Hippocampal formation (tissue), 2 donors: ENCODE measurements at places on chromosomes 3 and 15.

DNA sequence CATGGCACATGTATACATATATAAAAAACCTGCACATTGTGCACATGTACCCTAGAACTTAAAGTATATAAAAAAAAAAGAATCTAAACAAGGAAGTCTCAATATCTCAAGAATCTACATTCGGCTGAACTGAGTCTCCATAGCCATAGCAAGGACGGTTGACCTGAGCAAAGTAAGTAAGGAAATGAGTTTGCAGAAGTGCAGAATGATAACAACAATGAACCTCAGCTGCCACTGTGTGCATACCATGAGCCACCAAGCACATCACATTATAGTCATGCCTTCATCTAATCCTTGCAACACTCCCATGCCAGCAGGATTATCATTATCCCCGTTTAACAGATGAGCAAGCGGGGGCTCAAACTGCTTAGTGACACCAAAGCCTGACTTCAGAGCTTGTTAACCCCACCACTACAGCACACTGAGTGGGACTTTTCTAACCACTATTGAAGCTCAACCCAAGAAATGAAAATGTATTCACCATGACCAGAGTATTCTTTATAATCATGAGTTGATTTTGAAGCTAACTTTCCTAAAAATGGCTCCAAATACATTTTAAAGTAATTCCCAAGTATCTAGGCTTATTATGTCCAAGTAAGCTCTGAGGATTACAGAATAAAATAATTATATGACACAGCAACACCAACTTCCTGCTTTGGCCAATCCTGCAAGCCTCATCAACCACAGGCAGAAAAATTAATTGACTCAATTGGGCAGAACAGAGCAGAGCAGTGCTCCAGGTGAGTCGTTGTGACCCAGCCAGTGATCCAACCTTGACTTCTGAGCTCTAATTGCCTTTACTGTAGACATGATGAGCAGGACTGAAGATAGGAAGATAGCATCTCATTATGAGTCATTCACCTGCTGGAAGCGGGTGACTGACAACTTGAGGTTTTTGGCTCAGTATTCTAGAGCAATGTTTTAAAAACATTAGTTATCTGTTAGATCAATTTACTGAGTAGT, 47.3 kb upstream of the IL12A start:
- DNase-seq = no peak

- DNase-seq = no peak
Measured at GRCh38 chr3:148992027-148992634, 791 bp downstream of the GYG1 start.

DNA sequence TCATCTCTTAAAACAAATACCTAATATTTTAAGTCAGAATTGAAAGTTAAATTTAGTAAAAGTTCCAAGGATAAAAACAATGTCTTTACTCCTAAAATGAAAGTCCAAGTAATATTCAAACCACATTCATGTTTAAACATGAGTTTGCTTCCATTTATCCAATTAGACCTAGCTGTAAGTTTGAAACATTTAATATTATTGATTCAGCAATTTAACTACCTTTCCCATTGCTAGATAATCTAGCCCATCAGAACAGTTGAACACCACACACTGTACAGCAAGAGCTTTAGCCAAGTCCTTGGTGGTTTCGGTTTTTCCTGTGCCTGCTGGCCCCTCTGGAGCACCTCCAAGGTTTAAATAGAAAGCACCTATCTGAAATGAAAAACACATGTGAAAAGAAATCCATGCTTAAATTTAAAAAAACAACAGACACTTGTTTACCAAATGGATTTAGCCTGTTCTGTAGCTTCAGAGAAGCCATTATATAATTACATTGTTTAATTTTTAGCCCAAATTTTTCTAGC, 97.8 kb downstream of the DNAH12 start:
- no peak for DNase-seq

GRCh38 chr15:83710452-83710851, 56.5 kb downstream of the ADAMTSL3 start:
- no peak for DNase-seq

- no peak for DNase-seq
Measured at GRCh38 chr15:60544581-60545264, 65.8 kb upstream of the ICE2 start.

DNA sequence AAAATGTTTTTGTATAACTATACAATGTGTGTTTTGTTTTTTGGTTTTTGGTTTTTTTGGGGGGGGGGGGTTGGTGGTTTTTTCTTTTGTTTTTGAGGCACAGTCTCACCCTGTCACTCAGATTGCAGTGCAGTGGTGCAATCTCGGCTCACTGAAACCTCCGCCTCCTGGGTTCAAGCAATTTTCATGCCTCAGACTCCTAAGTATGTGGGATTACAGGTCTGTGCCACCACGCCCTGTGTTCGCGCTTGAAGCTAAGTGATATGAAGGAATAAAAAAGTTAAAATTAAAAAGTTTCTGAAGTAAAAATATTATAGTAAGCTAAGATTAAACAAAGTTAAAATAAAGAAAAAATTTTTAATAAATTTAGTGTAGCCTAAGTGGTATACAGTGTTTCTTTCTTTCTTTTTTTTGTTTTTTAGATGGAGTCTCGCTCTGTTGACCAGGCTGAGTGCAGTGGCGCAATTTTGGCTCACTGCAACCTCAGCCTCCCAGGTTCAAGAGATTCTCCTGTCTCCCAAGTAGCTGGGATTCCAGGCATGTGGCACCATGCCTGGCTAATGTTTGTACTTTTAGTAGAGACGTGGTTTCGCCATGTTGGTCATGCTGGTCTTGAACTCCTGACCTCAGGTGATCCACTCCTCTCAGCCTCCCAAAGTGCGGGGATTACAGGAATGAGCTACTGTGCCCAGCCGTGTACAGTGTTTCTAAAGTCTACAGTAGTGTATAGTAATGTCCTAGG, 53.9 kb upstream of the TEX55 start:
- no peak for DNase-seq

DNA sequence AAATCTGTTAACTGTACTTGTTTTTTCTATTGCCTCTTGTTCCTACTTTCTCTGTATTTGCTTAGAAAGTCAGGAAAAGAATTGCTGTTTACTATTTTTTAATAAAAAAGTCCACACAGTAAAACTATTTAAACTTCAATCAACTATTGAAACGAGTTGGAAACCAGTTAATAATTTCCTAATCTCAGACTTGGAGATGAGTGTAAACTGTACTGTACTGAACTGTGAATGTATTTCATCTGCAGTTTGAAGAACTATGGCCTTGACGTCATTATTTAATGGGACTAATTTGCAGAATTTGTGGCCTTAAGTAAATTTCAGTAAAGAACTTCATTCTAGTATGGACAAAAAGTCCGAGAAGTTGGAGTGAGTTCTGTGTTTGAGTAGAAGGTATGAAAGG, 89.1 kb downstream of the LRRC28 start:
- DNase-seq = no peak

- DNase-seq = no peak
Measured at GRCh38 chr15:81945014-81945615, 100.7 kb downstream of the MEX3B start.

DNA sequence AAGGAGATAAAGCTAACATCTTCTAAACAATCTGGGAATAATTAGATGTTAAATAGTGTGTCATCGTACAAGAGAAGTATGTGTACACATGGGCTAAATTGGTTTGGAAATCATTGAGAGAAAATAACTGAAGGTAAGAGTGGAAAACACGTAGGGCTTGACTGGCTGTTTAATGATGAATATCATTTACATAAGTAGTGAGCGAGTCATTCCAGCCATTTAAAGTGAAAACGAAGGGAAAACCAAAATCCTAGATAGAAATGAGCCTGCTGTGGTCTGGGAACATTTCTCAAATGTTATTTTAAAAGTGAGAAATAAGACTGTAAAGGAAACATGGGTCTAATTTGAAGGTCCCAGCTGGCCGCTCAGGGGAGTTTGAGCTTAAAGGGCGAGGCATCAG, 41.9 kb upstream of the KCNMB2 start:
- DNase-seq = no peak

GRCh38 chr3:120846073-120846472, 61.9 kb upstream of the STXBP5L start:
- no peak for DNase-seq

DNA sequence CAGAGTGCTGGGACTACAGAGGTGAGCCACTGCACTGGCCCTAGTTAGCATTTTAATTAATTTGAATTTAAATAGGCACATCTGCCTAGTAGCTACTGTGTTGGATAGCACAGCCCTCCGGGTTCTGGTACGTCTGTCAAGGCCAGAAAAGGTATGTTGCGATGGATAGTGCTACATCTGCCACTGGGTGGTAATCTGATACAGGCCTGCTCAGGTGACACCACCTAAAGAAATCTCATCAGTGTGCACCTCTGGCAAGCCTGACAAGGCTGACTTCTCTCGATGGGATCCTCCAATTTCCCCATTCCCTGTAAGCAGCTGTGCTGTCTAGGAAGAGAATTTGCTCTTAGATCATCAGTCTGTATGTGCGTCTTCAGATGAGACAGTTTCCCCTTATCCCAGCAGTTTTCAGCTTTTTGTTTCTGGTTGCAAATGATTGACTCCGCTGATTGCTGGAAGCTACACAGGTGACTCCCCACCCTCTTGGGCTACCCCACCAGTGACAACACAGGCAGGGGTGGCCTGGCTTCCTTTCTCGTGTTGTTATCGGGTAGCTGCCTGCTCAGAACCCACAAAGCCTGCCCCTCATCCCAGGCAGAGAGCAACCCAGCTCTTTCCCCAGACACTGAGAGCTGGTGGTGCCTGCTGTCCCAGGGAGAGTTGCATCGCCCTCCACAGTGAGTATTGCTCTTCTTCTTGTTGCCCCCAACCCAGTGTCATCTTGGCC, at the start of gene CCR9:
Gene CCR9 (plus strand): TSS at position 565 of the 727 bp plus-strand sequence. CDS start 8,391 bp downstream, outside the sequence.
- DNase-seq = no peak

GRCh38 chr3:114205541-114205940, 26.7 kb upstream of the DRD3 start:
- no peak for DNase-seq

GRCh38 chr3:129330409-129330808, 51.7 kb downstream of the HMCES start:
- no peak for DNase-seq

GRCh38 chr3:141452045-141452444, 34.8 kb upstream of the RASA2 start:
- DNase-seq = peak; percentile 18

GRCh38 chr3:98702166-98702565, 61.0 kb upstream of the ST3GAL6 start:
- DNase-seq = no peak

GRCh38 chr3:114207768-114208167, 28.9 kb upstream of the DRD3 start:
- no peak for DNase-seq

DNA sequence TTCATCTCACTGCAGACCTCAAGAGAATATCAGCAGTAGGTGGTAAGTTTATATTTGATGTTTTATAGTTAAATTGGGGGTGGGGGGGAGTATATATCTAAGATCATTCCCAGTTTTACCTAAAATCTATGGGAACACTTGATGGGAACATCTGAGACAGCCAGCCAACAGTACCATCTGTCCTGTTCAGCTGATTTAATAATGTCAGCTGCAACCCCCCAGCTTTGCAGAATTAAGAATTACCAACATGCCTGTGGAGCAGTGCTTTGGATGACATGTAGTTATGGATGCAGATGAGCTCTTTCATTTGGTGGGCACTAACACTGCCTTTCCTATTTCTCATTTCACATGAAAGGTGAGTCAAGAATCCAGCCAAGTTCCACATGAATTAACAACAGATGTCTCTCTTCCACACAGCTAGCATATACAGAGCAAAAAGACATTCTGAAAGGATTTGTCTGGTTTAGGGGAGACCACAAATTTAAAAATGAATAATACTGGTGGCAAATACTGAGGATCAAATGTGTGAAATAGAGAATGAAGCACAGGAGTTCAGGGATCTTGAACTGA, 76.2 kb downstream of the SETD5 start:
- no peak for DNase-seq

DNA sequence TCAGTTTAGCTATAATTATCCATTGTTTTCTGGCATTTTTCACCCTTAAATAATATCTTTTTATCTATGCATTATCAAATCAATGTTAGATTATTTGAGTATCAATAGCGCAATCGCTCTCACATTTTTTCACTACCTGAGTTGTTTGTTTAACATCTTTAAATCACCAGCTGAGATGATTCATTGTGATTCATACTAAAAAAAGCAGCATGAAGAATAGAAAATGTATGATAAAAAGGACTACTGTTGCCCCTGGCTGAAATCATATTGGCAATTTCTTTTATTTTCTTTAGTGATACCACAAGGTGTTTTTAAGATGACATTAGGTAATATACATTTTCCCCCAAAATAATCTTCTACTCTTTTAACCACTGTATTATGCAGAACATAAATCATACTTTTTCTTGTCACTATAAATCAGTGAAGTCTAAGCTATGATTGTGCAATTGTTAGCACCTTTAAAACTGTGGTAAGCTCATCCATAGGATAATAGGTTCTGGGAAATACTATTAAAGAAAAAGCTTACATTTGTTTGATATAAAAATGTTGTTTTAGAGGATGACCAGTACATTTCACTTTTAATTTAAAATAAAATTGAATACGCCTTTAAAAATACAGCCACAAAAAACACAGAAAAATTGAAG, 889.1 kb downstream of the NAALADL2 start:
- no peak for DNase-seq

- no peak for DNase-seq
Measured at GRCh38 chr15:93024716-93025624, 64.0 kb downstream of the RGMA start.

- no peak for DNase-seq
Measured at GRCh38 chr3:151062611-151063010, 22.9 kb upstream of the MED12L start.

DNA sequence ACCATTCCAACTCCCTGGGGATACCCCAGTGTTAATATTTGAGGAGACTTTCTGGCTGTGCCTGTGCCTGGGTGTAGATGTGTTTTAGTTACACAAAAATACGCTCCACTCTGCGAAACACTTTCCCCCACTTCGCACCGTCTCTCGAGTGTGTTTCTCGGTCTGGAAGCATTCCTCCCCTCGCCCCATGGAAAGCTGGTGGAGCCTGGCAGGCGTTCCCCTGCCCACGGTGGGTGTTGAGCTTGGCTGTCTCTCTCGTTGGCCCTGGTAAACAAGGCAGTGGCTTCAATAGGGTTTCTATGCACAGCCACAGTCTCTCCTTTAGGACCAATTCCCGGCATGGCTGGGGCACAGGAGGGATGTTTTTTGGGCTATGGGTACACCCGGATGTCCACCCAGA, 19.3 kb downstream of the IQSEC1 start:
- peak; percentile 40 for DNase-seq

- DNase-seq = no peak
Measured at GRCh38 chr3:106281221-106281620, 412.4 kb upstream of the CBLB start.

DNA sequence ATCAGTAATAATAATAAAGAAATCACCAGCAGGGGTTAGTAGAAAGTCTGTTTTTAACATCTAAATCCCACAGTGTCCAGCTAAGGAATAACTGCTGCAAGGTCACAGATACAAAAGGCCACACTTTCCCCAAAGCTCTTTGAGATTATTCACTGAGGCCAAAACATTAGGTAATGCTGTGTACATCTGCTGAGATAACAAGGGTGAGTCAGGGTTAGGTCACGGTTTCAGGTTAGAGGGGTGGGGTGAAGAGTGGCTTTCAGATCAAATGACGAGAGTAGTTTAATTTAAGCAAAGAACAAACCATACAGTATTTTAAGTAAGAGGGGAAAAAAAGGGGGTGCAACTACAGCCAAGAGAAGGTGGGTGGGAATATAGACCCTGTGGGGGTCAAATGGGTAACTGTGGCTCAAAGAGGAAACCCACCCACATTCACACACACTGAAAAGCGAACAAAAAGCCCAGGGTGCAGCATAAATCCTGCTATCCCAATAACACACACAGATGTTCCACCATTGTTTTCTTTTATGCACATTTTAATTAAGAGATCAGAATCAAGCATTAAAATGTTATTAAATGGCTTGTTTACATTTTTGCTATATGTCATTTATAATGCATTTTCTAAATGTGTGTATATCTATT, 412.9 kb downstream of the TIGIT start:
- no peak for DNase-seq
